ENCODE measurements at places on chromosomes 5 and 9. TPM values are rescaled to one million over a fixed set of nuclear protein-coding genes. Genes with fewer than 3 reads are reported as not detected.

F12 gene
- 0.28 TPM for total RNA-seq

EXD3 gene
- total RNA-seq = 23.4 TPM

GPX8 gene
- total RNA-seq = 32.6 TPM

SLC26A2 gene
- total RNA-seq = 17.5 TPM

CERT1 gene
- 34.5 TPM for total RNA-seq

SMIM15 gene
- total RNA-seq = 17.6 TPM

Data from ovary (tissue), 10 donors.